Glutamatergic neuron (in vitro differentiated cells): ENCODE measurements at places on chromosomes 1 and 21.

DNA sequence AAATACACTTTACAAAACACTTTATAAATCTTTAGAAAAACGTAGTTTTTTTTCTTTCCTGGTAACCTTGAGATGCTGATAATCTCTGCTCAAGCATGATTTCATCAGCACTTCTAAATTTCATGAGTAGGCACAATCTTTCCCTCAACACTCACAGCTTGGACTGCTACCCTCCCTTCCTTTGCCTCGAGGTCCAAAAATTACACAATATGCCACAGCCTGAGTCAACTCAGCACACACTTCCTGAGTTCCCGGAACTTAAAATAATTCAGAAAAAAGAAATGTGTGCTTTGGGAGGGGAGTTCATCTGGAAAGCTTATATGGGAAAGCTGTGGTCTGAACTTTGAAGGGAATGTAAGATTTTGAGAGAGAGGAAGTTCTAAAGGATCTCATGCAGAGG, 5.9 kb downstream of the CLCA2 start:
- DNase-seq, result no peak

DNA sequence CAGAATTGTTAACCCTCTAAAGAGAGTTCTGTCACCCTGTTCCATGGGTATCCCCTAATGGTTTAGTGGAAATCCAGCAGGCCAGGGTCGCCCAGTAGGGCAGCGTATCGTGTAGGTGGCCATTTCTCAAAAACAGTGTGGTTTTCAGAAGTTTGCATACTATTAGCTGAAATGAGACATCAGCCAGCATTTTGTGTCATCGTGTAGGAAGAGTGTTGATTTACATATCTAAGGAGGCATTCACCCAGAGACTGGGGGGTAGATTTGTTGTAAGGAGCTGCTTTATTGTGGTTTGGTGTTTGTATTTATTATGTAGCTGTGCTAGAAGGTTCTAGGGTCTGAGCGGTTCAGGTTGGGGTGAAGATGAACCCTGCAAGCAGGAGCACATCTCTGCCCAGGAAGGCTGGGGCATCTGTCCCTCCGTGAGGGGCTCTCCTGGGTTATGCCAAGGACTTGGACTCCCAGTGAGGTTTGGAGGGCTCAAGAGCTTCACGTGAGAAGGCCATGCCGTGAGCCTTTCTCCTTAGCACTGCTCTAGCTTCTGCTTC, 174.4 kb downstream of the PGBD5 start:
- DNase-seq, result no peak

GRCh38 chr1:5758000-5758858, 234.0 kb downstream of the NPHP4 start:
- DNase-seq, result no peak

DNA sequence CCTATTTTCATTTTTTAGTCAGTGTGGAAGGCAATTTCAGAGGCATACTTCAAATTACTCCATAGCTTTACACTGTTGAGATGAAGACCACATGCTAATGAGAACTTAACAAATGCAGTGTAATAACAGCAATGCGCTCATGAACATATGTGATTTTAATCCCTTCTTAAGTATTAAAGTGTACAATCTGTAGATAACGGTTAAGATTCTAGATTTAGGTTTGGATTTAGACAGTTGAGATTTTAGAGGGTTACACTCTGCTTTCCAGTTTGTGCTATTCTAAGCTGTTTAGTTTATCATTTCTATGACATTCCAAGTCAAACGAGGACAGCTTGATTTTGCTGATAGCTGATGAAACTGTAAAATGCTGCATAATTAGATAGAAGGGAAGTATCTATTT, 257.8 kb upstream of the CHRM3 start:
- DNase-seq, result no peak

DNA sequence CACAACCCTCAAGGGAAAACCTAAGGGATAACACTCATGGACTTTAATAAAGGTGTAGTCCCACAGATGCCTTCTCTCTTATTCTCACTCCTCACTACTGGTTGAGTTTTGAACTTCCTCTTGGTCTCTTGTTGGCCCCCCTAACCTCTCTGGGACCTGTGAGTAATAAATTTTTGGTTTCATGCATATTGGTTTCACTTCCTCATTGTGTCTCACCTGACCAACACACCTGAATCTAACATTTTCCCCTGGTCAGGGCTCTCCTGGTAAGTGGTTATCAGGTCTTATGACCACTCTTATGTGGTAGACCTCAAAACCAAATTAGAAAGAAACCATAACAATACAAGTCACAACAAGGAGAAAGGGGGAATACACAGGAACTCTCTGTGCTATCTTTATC, 60.5 kb upstream of the PRMT6 start:
- DNase-seq, result no peak

DNA sequence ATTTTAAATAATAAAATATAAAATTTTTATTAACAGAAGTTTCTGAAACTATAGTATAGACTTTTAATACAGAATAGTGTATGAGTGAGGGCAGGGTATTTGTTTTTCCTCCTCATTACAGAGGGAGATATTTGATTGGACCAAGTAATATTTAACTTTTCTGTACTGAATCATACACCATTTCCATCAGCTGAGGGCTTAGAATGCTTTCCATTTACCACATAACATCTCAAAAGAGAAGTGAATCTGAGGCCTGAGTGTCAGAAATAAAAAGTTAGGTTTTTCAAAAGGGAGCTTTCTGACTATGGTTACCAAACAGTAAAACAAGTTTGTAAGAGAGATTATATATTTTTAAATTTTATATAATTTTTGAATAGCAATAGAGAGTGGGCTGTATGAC, 29.5 kb downstream of the TLCD4 start:
- DNase-seq, result no peak

DNA sequence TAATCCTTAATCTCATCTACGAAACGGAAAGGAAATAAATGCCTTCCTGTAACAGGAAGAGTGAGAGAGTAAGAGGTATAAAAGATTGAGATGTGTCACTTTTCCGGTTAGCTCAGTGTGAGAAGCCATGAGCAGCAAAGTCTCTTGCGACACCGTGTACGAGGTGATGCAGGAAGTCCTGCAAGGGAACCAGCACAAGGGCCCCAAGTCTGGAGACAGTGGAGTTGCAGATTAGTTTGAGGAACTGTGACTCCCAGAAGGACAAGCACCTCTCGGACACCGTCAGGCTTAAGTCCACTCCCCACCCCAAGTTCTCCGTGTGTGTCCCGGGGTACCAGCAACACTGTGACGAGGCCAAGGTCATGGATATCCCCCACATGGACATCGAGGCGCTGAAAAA, 592.3 kb upstream of the ADGRL2 start:
- DNase-seq, result no peak

DNA sequence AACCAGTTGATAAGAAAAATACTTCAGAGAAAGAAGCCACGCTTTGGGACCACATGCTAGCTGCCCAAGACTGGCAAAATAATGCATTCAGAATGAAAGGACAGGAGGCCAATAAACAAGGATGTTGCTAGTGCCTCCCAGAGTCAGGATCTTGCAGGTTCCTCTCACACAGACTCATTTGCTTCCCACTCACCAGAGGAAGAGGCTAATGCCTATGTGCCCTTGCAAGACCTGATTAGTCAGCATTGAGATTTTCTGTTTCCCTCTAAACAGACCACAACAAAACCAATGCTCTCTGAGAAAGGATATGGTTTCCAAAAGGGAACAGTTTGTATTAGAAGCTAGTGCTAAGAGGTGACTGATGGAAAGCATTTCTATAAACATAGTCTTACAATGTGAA, 85.7 kb downstream of the NRDC start:
- DNase-seq, result no peak

DNA sequence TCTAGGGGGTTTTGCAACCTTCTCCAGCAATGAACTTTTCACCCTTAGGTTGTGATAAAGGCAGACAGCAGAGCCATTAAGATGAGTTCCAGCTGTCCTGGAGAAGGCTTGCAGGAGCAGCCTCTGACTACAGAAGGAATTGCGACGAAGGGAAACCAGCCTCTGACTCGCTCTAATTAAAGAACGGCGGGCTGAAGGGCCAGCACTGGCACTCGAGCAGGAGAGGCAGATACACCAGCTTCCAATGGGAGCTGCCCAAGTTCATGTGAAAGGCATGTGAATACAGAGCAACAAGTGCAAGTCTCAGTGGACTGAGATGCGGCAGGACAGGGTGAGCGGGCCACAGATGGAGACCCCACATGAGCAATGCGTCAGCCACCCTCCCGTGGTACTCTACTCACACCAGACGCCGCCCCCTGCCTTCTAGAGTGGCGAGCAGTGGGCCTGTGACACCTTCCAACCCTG, 15.7 kb downstream of the RCC2 start:
- DNase-seq, result no peak

- no peak for DNase-seq
These were observed 3.7 kb upstream of the DPT start for GRCh38 chr1:168732736-168733135.

- no peak for DNase-seq
These were observed 55.5 kb upstream of the TRAPPC10 start for GRCh38 chr21:43956670-43957035.
